Anterior cingulate cortex (tissue), 58 donors: ENCODE measurements at places on chromosomes 16 and 17.

GRCh38 chr17:39170109-39170508 lies 4.1 kb upstream of the ARL5C start:
- DNase-seq, result no peak

DNA sequence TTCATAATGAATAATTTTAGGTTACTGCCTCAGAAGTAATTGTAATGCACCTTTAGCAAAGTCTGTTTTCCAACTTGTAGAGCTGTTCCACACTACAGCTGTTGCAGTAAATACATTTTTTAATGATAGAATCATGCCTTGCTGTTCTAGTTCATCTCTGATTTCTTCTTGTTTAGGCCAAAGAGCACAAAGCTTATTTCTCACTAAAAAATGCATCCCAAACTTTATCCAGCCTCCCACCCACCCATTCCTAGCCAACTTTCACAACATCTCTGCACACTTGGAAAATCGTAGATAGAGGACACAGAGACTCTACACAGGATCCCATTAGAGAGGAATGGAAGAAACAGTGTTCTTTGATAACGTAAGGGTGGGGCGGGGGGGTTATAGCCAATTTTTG lies 252.2 kb upstream of the DYNLRB2 start:
- DNase-seq, result no peak

GRCh38 chr17:73462823-73463222 lies 151.0 kb upstream of the CDC42EP4 start:
- no peak for DNase-seq

GRCh38 chr16:7482032-7482431 lies 149.4 kb downstream of the RBFOX1 start:
- DNase-seq, result no peak

DNA sequence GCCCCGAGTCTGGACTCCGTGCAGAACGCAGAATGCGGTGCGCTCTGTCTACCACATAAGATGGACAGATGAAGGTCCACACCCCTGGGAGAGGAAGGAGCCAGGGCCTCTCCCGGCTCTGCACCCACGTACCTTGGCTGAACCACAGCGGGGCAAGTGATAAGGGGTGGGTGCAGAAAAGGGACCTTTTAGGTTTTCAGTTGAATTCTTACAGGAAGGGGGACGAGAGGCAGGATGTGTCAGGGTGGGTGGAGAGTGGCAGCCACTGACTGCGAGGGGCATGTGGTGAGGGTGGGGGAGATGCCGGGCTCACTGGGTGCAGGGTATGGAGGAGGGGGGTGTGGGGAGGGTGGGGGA lies 372 bp downstream of the CD300A start:
- no peak for DNase-seq
